CD4-positive, alpha-beta T cell treated with Interleukin-12 subunit alpha and Interleukin-12 subunit beta, for 1 hour (primary cell): ENCODE measurements at places on chromosomes 12 and 14.

DNA sequence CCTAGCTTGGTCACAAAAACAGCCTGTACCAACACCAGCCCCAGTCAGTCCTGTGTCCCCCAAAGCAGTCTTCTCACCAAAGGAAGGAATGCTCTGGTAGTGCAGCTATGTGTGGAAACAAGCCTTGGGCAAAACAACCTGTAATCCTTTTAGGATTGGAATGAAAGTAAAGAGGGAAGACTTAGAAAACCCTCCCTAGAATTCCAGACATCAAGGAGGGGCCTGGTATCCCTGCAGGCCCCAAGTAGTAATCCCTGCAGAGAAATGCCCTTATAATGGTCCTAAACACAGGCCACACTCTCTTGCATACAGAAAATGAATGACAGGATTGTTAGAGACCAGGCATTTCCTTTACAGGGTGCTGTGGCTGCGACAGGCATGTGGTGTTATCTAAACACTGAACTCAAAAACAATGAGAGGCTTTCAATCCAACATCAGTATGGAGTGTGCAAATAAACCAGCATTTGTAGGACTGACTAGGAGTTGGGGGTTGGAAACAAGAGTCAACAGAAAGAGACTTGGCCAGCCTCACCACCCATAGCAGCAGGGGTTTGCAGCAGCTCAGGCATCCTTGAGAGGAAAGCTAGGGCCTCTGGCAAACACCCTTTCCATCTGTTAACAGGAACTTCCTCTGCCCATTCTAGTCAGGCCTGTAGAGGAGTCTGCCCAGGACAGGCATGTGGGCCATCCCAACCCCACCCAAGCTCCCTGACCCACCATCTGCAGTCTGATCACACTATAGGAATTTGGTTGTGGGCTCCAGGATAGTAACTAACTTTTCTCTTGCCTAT is 59.1 kb downstream of the DCAF5 start:
- no peak for DNase-seq

DNA sequence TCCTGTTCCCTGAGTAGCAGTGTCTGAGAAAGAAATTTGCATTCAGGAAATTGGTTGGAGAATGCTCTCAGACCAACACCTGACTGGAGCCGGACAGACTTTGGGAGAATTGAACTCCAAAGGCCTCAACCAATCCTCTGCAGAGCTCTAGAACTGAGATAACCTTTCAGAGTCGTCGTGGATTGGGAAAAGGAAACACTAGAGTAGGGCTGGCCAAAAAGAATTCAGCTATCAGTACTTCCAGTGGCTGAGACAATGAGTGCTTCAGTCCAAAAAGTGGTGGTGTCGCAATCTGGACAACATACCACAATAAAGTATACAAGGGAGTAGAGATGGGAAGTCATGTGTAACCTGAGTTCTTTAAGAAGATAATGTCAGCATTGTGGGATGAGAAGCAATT is 377.1 kb downstream of the SLC16A7 start:
- no peak for DNase-seq

GRCh38 chr12:126926023-126926594 is 1340.9 kb upstream of the TMEM132C start:
- no peak for DNase-seq

DNA sequence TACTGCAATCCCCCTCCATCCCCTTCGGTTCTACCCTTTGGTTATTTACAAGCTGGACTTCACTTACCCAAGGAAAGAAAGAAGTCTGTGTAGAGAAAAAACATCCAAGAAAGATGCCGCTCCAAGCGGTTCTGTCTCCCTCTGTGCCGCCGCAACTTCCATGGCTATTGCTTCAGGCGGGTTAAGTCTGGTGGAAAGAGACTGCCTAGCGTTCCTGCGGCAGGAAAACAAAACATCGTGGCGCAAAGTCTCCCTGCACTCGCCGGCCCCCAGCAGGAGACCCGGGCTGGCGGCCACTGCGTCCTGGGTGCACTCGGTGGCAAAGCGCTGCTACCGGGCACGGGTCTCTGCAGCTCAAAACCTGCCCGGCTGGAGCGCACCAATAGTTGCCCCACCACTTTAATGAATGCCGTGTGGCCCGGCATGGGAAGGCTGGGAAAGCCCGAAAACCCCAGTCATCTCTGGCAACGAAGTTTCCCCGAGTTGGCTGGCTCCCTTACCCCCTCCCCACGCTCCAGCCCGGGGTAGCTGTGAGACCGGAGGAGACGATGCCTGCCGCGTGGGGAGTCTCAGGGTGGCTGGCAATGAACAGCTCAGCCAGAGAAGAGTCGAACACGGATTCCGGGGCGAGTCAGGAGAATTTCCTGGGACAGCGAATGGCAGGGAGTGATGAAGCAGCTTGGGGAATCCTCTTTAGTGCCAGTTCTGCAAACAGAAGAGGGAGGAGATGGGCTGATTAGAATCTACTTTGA is 3.5 kb upstream of the KCNK10 start:
- no peak for DNase-seq

DNA sequence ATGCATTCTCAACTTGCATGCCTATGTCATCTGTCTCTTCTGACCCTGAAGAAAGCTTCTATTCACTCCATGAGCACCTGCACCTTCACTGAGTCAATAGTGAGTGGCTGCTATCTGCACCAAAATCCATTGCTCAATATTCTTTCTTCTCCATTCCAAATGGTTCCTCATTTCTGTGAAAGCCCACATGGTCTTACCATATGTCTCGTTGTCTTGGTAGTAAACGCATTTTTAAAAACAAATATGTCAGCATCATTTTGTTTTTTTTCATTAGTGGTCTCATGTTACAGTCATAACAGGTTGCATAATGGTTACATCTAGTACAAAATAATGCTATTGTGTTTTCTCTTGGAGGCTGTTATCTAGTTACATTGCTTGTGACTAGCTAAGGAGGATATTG is 106.9 kb upstream of the CPM start:
- DNase-seq: no peak

- DNase-seq: no peak
Observed at GRCh38 chr14:100528962-100529560, 58.2 kb downstream of the BEGAIN start.

DNA sequence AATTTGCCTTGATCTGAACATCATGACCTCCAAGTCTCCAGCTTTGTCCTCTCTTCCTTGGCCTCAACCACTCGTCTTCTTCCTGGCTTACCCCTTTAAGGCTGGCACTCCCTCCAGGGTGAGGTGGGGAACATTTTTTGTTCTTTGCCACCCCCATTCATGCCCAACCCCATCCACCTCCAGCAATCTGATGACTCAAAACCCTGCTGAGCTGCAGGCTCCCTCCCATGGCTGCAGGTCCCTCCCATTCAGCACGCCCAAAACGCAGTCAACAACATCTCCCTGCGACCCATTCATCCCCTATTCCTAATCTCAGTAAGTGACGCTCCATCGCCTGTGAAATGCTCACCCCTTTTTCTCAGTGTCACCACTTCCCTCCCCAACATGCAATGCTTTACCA is 138.8 kb upstream of the PRMT8 start:
- DNase-seq: no peak

DNA sequence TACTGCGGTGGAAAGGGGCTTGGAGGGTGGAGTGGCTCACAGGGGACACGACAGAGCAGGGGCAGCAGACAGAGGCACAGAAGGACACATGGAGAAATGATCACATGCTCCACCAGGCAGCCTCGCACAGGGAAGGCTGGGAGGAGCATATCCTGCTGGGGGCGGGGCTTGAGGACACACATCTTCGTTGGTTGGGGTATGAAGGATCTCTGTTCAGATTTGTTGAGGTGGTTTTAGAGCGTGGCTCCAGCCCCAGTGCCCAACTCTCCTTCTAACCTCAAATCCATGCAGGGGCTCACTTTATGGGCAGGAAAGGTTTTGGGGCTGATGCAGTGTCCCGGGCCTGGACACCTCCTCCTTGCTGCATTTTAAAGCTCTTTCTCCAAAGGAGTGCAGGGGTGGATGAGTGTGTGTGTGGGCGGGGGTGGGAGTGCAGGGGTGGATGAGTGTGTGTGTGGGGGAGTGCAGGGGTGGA is 733 bp upstream of the P3H3 start:
- DNase-seq: peak; percentile 38

GRCh38 chr14:66069036-66069435 is 417.1 kb upstream of the CCDC196 start:
- no peak for DNase-seq

GRCh38 chr14:23409475-23409874 is 1.4 kb upstream of the MYH6 start:
- DNase-seq: no peak

GRCh38 chr14:38174711-38175110 is 33.0 kb upstream of the SSTR1 start:
- no peak for DNase-seq

DNA sequence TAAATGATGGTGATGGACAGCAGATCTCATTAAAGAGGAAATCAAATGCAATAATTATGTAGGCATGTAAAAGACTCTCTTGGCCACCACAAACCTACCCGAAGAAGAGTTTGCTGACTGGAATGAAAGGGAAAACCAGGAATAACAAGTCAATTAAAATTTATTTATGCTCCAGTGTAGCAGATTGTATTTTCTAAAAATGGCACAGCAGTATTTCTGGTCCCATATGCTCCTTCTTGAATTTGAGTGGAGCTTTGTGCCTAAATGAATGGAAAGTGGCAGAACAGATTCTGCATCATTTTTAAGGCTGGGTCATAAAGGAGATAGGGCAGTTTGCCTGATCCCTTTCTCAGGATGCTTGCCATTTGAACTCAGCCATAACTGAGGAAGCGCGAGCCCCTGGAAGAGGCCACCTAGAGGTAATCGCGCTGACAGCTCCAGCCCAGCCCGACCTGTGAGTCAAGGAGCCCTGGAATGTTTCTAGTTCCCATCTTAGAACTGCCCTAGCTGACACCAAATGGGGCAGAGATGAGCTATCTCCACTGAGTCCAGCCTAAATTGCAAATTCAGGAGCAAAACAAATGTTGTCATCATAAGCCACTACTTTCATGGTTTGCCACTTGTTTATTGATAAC is 229.2 kb upstream of the TMTC1 start:
- no peak for DNase-seq

GRCh38 chr12:132249689-132250478 is 79.5 kb downstream of the GALNT9 start:
- DNase-seq: no peak

DNA sequence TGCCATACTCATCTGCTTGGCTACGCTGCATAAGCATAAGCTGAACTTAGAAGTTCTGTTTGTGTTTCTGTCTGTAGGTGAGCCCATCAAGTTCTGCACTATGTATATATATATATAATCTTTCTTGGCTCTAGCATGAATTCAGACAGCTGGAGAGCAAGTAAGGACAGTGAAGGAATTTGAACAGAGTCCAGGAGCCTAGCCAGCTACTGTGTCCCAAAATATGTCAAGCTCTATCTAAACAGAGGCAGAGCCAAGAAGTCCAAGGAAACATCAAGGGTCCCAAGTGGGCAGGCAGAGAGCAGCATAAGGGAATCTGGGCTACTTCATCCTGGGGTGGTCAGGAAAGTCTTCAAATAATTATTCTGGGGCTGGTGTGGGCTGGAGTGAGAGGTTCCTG is 118.5 kb upstream of the NPAS3 start:
- no peak for DNase-seq

DNA sequence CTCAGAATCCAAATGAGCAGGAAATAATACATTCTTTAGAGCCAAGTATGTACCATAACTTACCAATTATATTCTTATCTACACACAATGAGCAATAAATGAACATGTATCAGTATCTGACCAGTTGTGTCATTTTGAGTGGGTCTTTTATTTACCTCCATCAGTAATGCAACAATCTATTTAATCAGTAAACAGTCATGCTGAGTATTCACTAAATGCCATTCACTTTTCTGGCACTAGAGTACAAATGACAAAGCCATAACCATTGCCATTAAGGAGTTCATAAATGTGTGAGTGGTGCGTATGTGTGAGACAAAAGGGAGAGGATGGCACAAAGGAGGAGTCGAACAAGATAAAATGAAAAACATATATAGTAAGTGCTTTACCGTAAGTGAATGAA is 1.5 kb upstream of the STRAP start:
- no peak for DNase-seq

DNA sequence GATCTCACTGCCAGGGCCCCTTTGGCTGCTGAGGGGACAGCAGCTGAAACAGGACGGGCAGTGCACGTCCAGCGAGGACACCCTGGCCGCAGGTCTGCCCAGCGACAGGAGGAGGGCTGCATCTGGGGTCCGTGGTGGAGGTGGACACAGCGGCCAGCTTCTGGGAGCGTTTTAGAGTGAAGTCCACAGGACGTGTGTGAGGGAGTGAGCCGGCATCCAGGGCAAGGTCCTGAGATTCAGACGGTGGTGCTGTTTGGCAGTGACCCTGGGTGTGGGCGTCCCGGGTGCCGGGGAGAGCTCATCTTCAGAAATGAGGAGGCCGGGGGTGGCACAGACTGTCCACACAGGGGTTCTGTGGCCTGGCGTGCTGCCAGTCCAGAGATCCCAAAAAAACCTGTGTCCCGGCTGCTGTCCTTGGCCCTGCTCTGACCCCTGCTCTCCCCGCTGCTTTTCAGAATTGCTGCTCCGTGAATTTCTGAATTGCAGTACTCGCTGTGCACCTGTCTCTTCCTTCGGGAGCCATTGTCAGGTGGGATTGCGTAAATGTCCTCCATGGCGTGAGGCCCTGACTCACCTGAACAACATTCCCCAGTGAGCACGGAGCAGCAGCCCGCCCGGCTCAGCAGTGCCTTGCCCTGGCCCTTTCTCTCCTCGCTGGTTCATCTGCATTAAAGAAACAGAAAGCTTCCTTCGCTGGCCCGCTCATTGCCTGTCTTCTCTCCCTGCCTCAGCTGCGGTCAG is 183.5 kb upstream of the C14orf180 start:
- DNase-seq: no peak

- no peak for DNase-seq
Observed at GRCh38 chr12:106115440-106115839, 23.3 kb downstream of the NUAK1 start.

- DNase-seq: no peak
Observed at GRCh38 chr14:93958567-93959238, 17.7 kb downstream of the ASB2 start.

- peak; percentile 44 for DNase-seq
Observed at GRCh38 chr12:53500142-53500775, 824 bp upstream of the TARBP2 start.
